ENCODE measurements at places on chromosomes 1 and 21. TPM values are rescaled to one million over a fixed set of nuclear protein-coding genes. Genes with fewer than 3 reads are reported as not detected.

DNA sequence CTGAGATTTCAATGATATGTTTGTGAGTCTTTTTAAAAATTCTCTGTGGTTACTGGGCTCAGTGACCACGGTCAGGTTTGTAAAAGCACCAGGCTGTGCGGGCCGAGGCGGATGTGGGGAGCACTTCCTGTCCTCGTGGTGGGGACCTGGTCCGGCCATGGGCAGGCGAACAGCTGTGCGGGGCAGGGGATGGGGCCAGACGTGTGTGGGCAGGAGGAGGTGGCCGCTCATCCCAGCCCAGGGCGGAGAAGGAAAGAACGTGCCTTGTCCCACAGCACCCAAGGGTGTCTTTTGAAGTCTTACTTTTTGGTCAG is 5.2 kb upstream of the OXCT2 start:
- DNase-seq: no peak

- DNase-seq: no peak
These were observed 36.8 kb upstream of the RPF1 start for GRCh38 chr1:84442256-84442655.

DNA sequence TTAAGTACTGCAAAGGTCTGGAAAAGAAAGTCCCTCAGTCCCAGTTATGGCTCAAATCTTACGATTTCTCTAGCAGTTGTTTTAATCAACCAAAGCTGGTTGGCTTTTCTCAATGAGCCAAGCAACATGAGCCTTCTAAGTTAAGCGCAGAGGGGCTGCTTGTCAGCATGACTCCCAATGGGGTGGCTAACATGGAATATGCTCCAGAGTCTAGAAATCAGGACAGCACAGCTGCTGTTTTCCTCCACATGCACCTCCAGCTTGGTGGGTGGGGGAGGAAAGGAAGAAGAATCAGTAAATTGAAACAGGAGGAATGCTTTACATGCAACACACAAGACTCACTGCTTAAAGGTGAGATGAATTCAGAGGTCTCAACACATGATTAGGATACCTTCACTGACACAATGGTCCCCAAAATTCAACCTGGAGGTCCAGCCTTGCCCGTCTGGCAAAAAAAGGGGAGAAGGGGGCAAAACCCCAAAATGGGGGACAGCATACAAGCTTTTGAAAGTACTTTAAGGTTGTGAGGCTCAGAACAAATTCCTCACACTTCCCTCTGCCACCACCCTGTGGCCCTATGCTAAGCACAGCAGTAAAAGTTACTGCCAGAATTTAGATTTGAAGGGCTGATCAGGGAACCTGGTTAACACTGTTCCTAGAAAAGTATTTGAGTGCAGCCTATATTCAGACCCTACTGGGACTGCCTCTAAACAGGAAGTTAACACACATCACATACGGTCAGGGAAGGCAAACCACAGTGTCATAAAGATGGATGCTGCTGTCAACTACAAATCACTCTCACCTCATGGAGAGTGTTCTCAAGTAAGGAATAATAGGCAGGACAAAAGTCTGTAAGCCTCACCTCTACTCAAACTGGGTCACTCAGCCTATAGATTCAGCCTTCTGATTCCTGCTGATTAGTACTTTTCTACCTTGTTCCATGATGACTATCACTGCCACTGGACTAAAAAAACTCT is 2.6 kb downstream of the GATAD2B start:
- no peak for DNase-seq

DNA sequence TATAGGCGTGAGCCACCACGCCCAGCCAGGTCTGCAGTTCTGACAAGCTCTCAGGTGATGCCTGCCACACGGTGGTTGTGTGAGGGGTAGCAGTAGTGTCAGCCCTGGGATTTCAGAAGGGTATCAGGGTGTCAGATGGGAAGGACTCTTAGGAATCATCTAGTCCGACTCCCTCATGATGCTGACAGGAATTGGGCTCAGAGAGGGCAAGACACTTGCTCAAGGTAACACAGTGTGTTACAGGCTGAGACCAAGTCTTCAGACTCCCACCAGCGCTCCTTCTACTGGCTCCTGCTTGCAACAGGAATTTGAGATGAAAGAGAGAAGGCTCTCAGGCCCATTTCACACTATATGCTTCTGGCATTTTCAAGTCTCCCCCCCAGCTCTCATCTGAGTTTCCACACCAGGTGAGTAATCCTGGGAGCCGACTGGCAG is 6.9 kb downstream of the HTR1D start:
- DNase-seq: no peak

DNA sequence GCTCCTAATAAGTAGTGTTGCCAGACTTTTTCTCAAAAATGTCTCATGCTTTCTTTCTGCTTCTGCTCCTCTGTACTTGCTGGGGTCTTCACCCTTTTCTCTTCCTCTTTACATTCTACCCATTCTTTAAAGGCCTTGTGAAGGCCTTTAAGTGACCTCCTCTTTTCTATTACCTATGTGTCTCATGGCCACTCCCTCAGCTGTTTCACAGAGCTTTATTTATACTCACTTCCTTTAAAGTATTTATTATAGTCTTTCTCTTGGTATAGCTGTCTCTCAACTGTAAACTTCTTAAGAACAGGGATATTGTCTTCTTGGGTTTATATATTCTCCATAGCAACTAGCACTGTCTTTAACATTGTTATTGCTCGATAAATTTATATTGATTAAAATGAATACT is 792 bp downstream of the GOLPH3L start:
- no peak for DNase-seq

DNA sequence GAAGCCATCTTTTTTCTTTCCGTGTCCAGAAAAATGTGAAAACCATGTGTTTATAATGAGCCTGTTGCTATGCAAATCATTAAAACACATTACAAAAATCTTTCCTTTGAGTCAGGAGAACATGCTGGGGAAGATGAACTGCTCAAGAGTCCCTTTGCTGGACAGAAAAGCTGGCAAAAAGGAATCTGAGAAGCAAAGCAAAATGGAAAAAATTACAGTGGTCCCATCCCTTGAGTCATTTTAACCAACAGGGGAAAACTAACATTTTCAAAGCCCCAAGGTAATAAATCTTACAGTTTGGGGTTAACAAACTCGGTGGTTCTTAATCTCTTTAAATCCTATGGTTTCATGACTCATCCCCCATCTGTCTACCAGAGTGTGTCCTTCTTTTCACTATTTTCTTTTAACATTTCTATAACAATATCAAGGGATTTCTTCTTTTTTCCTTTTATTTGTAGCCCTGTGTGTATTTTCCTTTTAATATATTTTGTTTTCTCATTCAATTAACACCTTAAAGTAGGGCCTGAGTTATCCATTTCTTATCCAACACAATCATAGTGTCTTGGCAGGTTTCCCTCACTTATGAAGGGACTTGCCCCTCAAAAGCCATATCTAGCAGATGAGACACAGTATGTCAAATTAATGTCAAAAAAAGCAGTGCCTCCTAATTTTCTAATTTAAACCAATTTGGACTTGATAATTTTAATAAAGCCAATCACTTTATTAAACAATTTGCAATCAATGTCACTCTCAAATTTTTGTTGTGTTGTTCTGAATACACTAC is 105.4 kb downstream of the PTPN14 start:
- no peak for DNase-seq

DNA sequence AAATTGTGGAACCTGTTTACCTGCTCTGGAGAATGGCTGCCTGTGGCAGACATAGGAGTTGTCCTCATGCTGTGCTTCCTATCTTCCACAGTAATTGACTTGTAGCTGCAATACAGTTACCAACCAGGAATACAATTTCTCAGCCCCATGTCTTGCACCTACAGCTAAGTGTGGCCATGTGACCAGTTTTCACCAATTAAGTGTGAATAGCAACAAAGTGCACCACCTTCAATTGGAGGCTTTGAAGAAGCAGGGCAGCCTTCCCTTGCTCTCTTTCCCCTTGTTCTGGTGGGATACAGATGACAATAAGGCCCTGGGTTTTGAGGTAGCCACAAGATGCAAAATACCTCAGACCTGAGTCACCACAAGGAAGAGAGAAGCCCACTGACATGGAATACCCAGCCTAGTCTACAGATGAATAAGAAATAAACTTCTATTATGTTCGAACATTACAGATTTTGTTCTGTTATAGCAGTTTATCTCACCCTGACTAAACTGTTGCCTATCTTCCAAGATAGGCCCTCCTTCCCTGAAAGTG is 70.2 kb upstream of the S1PR1 start:
- DNase-seq: no peak

- no peak for DNase-seq
These were observed 269.5 kb downstream of the GRIK3 start for GRCh38 chr1:36764798-36765197.

DNA sequence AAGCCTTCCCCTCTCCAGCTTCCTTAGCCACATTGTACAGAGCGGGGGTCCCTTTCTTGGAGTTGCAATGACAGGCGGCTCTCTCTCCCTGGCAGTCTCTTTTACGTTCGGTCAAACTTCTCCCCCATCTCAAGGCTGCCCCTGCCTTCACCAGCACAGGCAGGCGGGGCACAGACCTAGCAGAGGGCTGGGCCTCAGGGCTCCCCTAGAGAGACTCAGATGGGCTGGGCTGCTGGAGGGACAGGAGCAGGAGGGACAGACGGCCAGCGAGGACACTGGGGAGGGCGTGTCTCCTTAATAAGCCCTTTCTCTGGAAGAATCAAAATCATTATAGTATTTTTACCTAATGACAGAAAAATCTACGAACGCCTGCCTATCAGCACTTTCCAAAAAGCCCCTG is 79.6 kb downstream of the CASZ1 start:
- no peak for DNase-seq

GRCh38 chr21:44547656-44548331 is 3.5 kb downstream of the KRTAP10-2 start:
- DNase-seq: no peak

GRCh38 chr1:217139513-217139912 is 416.3 kb upstream of the ESRRG start:
- peak; percentile 21 for DNase-seq

DNA sequence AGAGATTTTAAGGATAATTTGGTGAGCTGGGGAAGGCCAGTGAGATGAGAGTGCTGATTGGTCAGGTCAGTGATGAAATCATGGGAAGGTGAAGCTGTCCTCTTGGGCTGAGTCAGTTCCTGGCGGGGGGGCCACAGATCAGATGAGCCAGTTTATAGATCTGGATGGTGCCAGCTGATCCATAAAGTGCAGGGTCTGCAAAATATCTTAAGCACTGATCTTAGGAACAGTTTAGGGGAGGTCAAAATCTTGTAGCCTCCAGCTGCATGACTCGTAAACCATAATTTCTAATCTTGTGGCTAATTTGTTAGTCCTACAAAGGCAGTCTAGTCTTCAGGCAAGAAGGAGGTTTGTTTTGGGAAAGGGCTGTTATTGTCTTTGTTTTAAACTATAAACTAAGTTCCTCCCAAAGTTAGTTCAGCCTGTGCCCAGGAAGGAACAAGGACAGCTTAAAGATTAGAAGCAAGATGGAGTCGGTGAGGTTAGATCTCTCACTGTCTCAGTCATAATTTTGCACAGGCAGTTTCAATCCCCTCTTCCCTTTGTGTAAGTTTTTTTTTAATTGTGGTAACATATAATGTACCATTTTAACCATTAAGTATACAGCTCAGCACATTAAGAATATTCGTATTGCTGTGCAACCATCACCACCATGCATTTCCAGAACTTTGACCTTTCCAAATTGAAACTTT is 39.4 kb downstream of the PTAFR start:
- DNase-seq: no peak

- DNase-seq: no peak
These were observed 300.3 kb upstream of the B3GALT2 start for GRCh38 chr1:193486671-193487229.

DNA sequence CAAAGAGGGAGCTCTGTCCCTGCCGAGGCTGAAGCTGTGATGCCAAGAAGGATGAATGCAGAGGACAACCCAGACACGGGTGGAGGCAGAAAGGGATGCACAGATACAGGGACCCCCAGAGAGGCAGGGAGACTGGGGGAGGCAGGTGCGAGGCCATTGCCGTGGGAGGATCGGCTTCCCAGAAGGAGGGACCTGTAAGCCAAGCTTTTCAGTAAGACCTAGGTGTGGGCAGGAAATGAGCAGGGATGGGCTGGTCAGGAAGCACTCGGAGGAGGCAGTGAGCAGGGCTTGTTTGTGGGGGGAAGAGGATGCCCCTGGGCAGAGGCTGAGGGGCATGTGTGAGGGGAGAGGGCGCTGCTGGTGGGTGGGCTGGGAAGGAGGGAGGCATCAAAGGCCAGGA is 67.7 kb upstream of the WNT4 start:
- DNase-seq: no peak

GRCh38 chr1:33372677-33373076 is 51.8 kb upstream of the A3GALT2 start:
- no peak for DNase-seq

- no peak for DNase-seq
These were observed 320 bp downstream of the C1orf174 start for GRCh38 chr1:3899754-3900149.

DNA sequence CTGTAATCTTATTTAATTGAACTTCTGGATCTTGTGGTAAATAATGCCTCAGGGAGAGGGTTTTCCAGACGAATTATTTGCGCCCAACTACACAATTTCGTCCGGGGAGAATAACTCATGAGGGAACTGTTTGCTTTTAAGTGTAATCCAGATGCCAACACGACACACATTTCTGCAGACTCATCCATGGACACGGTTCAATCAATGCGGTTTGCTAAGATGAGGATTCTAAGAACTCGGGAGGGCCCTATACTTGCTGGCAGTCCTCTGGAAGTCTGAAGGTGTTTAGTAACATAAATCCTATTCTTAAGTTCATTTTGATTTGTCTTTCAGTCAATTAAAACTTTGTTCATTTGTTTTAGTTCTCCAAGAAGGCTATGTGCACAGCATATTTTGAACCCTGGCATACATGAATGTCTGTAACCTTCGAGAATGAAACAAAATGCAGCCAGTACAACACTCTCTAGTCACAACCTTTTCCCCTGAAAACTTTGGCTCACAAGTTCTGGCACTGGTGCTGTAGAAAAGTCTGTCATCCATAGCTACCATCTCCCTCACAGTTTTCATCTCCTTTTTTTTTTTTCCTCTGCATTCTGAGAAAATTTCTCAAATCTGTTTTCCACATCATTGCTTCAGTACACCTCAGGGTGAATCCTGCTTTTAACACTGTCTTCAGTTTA is 38.8 kb downstream of the DIPK1A start:
- no peak for DNase-seq

GRCh38 chr1:220527908-220528678 is at the start of gene MARK1:
Gene MARK1 (plus strand): TSS chr1:220528136. CDS start chr1:220528823, 687 bp downstream.
- peak; percentile 52 for DNase-seq

CFHR3 gene
- 0.86 TPM for total RNA-seq

DMRTB1 gene
- not detected for total RNA-seq

SLC6A17 gene
- 0.14 TPM for total RNA-seq

ACTL8 gene
- total RNA-seq: not detected

SYT2 gene
- 2.6 TPM for total RNA-seq

CLDN8 gene
- not detected for total RNA-seq

IGSF8 gene
- 27.5 TPM for total RNA-seq

OR2AK2 gene
- total RNA-seq: not detected

PCAT6 gene
- 4.5 TPM for total RNA-seq

CRYBG2 gene
- total RNA-seq: 6.3 TPM

CDA gene
- total RNA-seq: not detected

Data from neural crest cell (in vitro differentiated cells).